Left kidney (tissue), 8 donors: ENCODE measurements at places on chromosomes 3 and 15.
A peak's percentile ranks its signal among the peaks of the same experiment; 100 is the strongest.

- no peak for DNase-seq
These were observed 88.4 kb upstream of the TBC1D5 start for GRCh38 chr3:17830788-17831187.

DNA sequence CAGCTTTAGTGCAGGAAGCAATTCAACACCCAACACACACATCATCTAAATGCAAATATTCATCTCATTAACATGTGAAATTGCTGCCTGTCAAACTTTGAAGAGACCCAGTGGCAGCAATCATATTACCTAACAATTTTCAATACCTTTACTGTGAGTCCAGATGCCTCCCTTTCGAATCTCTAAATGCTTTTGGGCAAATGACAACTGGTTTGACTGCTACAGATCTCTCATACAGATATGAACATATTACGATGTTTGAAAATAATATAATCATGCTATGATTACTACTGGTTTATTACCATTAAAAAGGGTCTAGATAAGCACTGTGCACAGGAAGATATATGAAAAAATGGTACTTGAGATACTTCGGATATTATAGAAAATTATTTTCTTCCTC is 137.9 kb downstream of the ADAMTS9 start:
- no peak for DNase-seq

DNA sequence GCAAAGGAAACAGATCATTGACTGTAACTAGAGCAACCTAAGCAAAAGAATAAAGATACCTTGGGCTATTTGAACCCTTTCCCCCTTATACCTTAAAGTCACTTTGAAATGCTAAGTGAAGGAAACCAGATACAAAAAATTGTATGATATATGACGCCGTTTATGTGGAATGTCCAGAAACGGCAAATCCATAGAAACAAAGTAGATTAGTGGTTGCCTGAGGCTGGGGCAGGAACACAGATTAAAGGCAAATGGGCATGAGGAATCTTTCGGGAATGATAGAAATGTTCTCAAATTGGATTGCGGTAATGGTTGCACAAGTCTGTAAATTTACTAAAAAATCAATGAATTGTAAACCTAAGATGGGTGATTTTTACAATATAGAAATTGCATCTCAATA is 160.1 kb upstream of the CCDC54 start:
- no peak for DNase-seq

DNA sequence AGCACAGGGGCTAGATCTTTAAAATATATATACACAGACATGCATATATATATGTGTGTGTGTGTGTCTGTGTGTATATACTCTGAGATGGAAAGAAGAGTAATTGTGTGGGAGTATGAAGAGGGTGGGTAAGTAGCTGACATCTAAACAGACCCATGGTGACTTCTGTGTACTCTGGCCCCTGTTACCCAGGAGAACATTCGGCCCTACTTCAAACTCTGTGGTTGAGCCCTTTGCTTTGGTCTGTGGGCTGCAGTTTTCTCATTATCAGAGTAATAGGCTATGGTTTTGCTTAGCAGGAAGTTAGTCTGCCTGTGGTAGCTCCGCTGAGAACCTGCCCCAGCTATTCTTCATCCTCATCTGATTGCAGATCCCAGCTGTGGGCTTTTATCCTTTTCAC is 141.4 kb downstream of the RBPMS2 start:
- DNase-seq, result peak; percentile 26

DNA sequence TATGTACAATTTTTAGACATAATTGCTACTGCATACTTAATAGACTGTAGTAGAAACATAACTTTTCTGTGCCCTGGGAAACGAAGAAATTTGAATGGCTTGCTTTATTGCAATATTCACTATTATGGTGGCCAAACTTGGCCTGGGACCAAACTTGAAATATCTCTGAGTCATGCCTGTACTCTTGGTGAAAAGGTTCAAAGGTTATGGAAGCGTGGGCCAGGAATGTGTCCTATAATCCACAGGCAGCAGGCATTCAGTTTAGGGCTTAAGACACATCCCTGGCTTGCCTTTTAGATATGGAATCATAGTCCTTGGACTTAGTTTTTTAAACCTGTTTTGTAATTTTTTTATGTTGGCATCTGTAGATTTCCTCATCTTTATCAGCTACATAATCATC is 124.3 kb downstream of the LRIG1 start:
- DNase-seq, result no peak

GRCh38 chr3:108985844-108986243 is 32.2 kb upstream of the GUCA1C start:
- no peak for DNase-seq

- DNase-seq, result no peak
These were observed 12.6 kb downstream of the YEATS2 start for GRCh38 chr3:183710231-183710630.
